ENCODE measurements at places on chromosomes 5 and 9. TPM values are rescaled to one million over a fixed set of nuclear protein-coding genes. Genes with fewer than 3 reads are reported as not detected.

GRCh38 chr5:10556893-10557746 lies 6.8 kb upstream of the ANKRD33B start:
- DNase-seq = no peak

GRCh38 chr5:118921866-118922265 lies 66.5 kb downstream of the DTWD2 start:
- DNase-seq = no peak

- peak; percentile 51 for DNase-seq
Measured at GRCh38 chr9:113737517-113738271, 138.4 kb upstream of the ZNF618 start.

C5orf24 gene
- 25.8 TPM for total RNA-seq

APBA1 gene
- total RNA-seq = 0.13 TPM

- no peak for DNase-seq
Measured at GRCh38 chr9:99349870-99350269, 127.8 kb downstream of the SEC61B start.

DNA sequence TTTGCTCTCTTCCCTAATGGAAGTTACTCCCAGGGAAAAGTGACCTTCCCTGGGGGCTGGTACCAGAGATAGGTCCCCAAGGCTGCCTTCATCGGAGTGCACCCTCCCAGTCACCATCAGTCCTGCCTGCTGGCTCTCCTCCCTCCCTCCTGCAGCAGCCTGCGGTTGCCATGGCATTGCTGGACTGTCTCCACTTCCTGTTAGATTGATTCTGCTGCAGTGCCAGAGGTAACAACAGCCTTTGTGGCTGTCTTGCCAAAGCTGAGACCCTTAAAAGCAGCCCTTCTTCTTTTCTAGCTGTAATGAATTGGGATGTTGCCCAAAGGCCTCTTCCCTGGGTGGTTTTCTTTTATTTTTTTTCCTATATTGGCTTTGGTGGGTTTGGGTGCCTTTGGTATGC lies 78.1 kb upstream of the PRLR start:
- no peak for DNase-seq

- no peak for DNase-seq
Measured at GRCh38 chr5:173669483-173669882, 53.0 kb upstream of the BOD1 start.

FOXD4L6 gene
- total RNA-seq = not detected

CYFIP2 gene
- total RNA-seq = 516 TPM

DNA sequence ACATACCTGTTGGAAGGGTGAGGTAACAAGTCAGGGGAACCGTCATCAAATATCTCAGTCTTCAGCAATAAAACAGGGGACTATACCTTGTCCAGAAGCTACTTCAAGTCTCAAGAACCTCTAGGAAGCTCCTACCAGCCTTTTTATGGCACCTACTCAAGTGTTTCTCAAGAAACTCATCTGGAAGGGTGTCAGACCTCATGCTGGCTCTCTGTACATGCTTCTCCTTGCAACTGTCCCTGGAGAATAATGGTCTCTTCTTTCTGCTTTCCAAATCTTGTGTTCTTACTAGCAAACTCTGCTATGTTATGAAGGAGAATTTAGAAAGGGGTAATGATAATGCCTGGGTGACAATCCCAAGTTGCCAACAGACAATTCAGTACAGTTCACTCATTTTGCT lies 8.3 kb upstream of the PTAR1 start:
- no peak for DNase-seq

ARPC5L gene
- 86.0 TPM for total RNA-seq

FBXO4 gene
- 14.4 TPM for total RNA-seq

All from activated CD8-positive, alpha-beta T cell treated with anti-CD3 and anti-CD28 coated beads, Interleukin-2, amount 10 ng/mL, durations not matched to agents 7 days and 5 days (primary cell).